AG09319 (cell line): ENCODE measurements at places on chromosomes 1 and 21.

DNA sequence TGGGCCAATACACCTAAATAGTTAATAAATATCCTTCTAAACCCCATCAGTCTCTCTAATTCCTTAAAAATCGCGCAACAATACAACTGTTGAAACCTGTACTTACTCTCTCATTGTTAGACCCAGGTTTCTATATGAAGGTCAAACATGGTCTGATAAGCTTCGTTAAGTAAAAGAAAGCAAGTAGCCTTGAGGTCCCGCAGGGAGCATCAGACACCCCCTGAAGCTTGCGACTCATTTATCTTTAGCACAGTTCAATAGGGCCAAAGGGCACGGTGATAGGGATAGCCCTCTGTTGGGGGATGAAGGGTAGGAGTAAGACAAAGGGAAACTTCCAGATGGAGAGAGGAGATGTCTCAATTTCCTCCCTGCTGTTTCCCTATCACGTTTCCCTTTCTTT lies 27.3 kb upstream of the THEM4 start:
- DNase-seq: no peak

DNA sequence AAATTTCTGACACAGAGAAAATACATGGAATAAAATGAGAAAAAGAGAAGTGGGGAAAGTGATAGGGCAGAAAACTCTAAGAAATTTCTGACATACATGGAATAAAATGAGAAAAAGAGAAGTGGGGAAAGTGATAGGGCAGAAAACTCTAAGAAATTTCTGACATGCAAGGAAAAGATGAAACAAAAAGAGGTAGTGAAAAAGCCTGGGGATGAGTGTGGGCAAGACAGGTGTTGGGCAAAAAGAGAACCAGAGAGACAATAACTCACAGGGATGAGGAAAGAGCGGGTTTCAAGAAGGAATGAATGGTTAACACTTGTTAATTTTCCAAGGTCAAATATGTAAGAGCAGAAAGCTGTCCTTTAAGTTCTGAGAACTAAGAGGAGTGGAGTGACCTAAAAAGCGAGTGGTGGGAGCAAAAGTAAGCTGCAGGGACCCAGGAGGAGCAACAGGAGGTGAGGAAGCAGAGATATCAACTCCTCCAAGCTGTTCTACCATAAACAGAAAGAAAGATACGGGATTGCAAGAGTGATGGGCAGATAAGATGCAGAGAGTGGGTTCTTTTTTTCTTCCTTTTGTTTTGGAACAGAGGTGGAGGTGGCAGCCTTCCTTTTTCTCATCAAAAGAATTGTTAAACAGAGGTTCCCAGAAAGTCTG lies 29.9 kb upstream of the EXO1 start:
- DNase-seq: no peak

GRCh38 chr21:25556091-25556490 lies 51.2 kb downstream of the MRPL39 start:
- DNase-seq: no peak

GRCh38 chr21:35335951-35336446 lies 286.9 kb upstream of the RUNX1 start:
- DNase-seq: no peak

DNA sequence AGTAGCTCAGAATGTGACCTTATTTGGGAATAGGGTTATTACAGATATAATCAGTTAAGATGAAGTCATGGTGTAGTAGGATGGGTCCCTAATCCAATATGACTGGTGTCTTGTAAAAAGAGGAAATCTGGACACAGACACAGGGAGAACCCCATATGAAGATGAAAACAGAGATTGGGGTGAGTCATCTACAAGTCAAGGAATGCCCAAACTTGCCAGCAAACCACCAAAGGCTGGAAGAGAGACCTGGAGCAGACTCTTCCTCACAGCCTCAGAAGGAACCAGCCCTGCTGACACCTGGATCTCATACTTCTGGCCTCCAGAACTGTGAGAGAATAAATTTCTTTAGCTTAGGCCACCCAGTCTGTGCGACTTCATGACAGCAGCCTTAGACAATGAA lies 29.9 kb downstream of the KRTAP19-8 start:
- DNase-seq: no peak

- DNase-seq: no peak
These were observed 355.1 kb downstream of the NPHP4 start for GRCh38 chr1:5637171-5637570.

GRCh38 chr1:66563094-66563800 lies 29.3 kb downstream of the SGIP1 start:
- peak; percentile 92 for DNase-seq

- DNase-seq: no peak
These were observed 226.2 kb downstream of the RHOU start for GRCh38 chr1:228961511-228961910.

DNA sequence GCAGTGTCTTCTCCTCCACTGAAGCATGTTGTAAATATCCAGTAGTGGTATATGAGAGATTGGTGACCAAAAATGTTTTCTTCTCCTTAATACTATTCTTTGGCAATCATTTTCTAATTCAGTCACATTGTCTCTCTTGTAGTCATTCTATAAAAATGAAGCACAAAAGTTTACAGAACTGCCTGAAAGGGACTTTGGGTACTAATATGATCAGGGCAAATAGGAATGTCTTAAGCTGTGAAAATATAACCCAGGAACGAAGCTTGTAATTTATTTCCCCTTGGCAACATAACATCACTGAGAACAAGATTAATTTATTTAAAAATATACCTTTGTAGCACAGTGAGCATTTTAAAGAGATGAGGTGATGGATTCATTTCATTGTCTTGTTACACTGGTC lies 4.9 kb downstream of the B3GALT2 start:
- no peak for DNase-seq

DNA sequence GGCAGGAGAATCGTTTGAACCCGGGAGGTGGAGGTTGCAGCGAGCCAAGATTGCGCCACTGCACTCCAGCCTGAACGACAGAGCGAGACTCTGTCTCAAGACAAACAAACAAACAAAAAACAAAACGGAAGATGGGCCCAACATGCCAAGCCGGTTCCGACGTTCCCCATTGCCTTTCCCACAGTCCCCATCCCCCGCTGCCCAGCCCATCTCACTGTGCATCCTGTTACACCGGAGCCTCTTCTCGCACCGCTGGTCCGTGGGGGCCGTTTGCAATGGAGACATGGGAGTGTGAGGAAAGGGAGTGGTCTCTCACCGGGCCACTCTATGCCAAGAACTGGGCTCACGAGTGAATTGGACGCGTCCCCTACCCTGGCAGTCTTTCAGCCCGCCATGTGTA lies 1.3 kb upstream of the CFAP74 start:
- no peak for DNase-seq

DNA sequence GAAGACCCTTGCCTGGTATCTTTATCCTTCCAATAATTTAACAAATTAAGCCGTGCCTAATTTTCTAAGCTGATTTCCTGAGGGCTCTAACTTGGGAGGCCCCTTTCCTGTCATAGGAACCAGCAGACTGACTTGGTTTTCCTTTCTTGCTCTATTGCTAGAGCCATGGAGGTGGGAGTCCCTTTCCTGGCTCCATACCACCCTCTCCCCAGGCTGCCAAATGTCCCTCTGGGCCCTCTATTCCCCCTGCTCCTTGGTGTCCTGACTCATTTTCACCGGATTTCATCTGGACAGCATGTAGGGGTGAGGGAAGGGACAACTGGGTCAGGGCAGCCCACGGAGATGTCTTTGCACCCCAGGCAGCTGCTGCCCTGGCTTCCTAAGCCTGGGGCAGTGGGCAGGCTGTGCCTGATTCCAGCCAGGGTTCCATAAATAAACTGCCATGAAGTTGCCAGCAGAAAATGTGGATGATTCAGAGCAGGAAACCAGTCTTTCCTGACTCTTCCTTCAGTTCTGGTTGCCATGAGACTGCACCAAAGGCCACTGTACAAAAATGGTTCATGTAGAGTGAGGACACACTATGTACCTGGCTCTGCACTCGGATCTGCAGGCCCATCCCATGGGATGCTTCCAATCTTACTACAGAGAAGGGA lies 38.0 kb upstream of the SERBP1 start:
- DNase-seq: no peak

DNA sequence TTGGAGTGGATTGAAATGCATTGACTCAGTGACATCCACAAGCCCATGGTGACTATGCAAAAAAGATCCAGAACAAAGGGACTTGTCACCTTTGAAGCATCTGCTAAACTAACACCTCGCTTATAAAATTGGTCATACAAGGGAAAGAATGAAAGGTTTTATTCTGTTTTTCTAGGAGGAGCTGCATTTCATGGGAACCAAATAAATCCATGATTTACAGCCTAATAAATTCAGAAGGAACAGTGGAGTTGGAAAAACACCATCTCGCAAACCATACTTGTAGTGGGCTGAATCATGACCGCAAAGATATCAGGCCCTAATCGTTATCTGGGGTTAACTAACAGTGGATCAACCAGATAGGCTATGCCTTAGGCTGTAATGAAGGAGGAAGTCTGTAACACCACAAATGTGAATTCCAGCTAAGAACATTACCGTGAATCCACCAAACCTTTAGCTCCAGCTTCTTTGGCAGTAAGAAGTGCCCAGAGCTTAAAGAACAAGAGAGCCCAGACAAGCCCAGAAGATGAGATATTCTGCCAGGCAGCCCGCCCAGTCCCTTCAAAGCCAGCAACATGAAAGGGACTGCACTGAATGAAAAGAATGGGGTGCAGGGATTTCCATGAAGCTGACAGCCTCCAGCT lies 27.4 kb downstream of the RSPH1 start:
- no peak for DNase-seq

DNA sequence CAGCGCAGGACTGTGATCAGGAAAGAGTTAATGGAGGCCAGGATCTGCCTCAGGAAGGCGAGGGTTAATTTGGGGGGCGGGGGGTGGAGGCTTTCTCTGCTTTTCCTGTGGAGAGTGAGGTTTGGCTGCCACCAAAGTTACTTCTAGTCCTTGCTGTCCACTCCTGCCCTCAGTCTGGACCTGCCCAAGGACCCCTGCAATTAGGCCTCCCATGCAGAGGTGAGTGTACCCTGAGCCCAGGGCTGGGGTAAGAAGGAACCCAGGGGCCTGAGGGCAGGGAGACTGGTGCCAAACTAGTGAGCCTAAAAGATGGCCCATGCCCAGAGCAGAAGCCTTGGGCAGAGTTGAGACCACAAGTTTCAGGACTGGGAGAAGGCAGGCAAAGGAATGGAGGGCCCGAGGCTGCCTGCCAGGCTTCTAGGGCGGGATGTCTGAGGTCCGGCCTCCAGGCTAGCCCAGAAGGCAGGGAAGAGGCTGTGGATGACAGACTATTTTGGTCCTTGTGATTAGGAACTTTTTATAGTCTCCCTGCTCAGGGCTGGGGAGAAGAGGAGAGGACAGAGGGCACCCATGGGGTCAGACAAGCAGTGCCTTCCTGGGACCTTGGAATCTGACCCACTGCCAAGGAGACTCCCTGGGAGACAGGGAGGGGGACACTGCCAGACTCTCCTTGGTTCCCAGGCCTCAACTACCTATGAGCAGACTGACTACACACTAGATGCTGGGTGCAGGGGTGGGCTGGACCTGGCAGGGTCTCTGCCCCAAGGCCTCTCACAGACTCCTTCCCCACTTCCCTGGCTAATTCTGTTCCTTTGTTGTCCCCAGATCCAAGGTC lies at the start of gene FAM110D:
Gene FAM110D, plus strand, starts transcription at position 172 of the 835 bp plus-strand sequence. CDS start 2,213 bp downstream, outside the sequence.
- no peak for DNase-seq

- no peak for DNase-seq
These were observed 109.7 kb downstream of the PPIAL4G start for GRCh38 chr1:148373192-148373925.

DNA sequence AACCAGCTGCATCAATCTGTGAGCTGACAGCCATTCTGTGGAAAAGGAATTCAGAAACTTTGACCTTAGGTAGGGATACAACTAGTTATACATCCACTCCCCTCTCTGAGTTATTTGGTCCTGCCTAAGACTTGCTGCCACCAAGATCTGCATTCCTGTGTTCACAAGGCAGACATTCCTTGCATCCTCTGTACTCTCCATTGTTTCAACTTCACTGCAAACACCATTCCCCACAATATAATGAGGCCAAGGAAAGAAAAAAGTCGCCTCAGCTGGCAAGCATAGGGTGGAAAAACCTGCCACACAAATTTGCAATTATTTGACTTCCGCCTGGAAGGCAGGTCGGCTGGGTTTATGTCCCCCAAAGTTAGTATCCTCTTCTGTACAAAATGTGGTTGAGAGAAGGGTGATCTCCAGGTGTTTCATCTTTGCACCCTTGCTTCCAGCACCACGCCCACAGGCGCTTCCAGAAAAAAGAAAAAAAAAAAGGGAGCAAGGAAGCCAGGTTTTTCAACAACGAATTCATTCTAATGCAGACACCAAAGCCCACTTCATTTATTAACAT lies 676 bp upstream of the CTTNBP2NL start:
- DNase-seq: no peak

DNA sequence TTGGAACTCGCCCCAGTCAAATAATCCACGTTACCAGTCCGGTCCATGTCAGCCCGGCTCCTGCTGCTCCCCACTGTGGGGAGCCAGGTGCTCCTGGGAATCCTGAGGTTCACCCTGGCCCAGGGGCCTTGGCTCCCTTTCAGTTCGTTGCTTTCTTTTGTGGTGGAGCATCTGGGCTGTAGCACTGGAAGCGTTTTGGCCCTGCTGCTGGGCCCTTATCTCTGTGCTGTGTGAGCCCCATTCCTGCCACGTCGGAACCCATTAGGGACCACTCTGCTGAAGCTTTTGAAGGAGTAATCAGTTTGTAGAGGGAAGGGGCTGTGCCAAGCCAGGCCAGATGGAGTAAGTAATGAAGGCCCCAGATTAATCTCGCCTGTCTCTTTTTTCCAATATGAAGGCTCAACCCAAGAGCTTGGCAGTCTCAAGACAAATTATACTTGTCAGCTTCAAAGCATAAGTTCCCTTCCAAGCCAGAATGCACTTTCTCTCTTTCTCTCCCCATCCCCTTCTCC lies 82.3 kb downstream of the PGM1 start:
- no peak for DNase-seq

GRCh38 chr1:58597996-58598395 lies 20.9 kb upstream of the TACSTD2 start:
- no peak for DNase-seq

DNA sequence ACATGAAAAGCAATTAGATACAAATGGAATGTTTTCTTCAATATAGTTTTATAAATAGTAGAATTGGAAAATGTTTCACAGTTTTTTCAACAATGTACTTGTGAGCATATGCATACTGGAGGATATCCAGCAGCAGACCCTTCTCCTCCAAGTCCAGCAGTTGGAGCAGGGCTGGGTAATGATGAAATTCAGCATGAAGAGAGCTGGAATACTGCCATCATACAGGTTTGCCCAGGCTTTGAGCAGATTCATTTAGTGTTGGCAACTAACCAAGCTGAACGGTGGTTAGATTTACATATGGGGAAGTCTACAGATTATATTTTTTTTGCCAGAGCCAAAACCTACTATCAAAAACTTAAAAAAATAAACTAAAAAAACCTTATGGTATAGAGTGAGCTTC lies 38.3 kb downstream of the WDR3 start:
- no peak for DNase-seq
